ENCODE measurements at places on chromosomes 2 and 18.

GRCh38 chr18:77366720-77367641 is 117.3 kb downstream of the GALR1 start:
- no peak for DNase-seq

DNA sequence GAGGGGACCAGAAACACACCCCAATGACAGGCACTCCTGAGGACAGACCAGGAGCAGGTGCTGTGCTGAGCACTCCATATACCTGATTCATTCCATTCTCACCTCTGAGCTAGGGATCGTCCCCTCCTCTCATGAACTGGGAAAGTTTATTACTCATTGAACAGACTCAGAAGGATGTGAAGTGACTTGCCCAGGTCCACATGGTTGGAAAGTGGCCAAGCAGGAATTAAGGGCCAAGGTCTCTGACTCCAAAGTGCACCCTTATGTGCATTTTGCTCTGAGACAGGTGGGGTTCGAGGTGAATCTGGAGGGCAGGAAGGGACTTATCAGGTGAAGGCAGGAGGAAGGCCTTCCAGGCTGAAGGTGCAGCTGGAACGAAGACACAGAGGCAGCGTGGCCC is 25.1 kb upstream of the PLB1 start:
- no peak for DNase-seq

DNA sequence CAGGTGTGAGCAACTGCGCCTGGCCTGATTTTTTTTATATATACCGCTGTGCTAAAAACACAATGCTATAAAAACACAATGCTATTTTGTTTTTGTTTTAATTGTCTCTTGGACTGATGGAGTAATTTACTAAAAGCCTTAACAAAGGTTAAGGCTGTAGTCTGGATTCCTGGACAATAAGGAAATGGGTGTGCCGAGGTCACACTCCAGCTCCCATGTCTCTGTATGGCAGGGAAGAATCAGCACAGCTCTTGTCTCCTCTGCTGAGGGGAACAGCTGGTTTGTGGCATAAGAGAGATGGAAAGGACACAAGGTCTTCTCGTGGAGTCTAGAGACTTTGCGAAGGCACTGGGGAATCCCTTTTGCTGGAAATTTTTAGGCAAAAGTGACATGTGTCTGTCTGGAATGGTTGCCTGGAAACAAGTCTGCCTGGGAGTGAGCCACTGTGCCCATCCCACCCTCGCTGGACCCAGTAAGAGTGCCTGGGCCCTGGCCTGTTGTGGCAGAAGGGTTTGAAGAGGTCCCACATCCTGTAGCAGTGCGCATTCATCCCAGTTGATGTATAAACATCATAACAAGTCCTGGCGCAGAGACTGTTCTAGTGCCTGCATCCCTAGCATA is 73.1 kb downstream of the MAPK4 start:
- no peak for DNase-seq

DNA sequence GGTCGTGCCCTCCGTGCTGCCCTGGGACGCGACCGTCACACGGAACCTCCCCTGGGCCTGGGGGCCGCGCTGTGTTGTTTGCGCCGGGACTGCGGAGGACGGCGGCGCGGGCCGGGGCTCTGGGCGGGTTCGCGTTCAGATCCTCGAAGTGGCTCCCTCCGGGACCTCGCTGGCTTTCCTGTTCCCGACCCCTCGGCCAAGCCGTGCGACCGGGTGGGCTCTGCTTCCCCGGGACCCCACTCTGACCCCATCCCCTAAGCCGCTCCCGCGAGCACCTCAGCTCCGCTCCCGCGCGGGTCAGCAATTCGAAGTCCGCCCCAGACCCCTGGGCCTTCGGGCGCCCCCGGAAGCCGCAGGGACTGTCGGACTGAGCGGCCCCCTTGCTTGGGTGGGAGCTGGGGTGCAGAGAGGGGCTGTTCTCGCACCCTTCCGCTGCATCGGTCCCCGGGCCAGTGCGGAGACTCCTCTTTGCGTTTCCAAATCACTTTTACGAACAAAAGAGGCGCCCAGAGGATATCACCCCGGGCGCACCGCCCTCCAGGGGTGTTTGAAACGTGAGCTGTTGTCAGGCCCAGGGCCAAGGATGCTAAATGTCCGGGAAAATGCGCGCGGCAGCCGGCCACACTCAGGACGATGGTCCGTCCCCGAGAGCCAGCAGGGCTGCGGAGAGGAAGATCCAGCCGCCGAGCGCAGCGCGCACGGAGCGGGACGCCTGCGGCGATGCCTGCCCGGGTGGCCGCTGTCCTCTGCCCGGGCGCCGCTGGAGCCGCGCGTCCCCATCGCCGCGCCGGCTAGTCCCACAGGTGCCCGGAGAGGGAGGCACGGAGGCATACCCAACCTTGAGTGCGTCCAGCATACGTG is 73.5 kb downstream of the ZCCHC2 start:
- DNase-seq = no peak

GRCh38 chr2:21361384-21361783 is 237.6 kb downstream of the TDRD15 start:
- no peak for DNase-seq

DNA sequence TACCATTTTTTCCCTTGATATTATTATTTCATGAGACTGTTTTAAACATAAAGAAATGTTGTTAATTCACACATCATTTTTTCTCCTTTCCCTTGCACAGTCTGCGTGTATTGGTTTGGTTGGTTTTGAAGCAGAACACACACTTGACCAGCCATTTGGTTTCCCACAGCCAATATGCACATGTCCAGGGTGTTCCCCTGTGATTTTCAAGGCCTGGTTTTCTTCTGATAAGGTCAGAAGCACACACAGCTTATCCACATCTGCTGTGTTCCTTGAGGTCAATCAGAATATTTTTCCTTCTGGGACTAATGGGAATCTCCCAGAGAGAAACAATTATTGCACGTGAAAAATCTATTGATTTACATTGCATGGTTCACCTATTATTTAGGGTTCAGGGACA is 103.2 kb upstream of the EFEMP1 start:
- no peak for DNase-seq

DNA sequence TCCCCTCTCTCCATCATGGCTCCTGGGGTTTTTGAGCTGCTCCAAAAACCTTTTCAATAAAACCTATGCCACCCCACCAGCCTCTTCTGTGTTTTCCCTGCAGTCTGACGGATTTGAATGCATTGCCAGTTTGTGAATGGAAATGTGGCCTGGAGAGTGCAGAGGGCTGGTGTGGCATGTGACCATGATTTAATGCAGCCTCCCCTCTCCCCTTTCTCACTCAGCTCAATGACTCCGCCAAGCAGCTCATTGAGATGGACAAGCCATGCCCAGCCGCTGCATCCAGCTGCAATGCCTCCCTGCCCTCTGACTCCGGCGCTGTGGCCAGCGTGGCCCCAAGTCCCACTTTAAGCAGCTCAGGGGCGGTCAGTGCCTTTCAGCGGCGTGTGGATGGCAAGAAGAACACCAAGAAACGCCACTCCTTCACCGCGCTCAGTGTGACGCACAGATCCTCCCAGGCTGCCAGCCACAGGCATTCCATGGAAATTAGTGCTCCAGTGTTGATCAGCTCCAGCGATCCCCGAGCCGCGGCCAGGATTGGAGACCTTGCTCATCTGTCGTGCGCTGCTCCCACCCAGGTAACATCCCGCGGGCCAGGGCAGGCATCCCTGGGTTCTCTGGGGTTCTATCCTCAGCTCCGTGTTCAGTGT is 215.3 kb downstream of the SEPTIN10 start:
- no peak for DNase-seq

DNA sequence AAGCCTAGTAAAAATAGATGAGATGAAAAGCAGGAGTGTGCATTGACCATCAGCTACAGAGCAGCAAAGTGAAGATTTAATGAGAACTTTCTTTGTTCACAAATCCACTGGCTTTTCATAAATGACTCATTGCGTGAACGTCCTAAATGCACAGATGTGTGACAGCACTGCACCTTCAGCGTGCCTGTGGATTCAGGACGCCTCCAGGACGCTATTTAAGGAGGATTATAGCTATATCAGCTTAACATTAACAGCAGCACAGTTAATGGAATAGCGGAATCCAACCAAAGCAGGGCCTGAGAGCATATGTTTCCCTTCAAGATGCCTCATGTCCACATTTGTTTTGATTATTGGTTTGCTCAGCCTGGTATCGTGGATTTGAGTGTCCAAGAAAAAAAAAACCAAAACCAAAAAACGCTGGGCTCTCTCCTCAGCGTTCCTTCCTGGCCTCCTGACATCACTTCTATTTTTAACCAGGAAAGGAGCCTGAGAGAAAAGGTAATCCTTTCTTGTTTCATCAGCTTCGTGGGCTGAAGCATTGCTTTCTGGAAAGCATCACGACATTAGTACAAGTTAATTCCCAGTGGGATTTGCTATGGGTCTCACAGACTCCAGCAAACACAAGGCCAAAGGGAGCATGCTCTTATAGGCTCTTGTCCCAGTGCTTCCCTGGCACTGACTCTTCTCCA is 447.0 kb upstream of the SMIM21 start:
- no peak for DNase-seq

DNA sequence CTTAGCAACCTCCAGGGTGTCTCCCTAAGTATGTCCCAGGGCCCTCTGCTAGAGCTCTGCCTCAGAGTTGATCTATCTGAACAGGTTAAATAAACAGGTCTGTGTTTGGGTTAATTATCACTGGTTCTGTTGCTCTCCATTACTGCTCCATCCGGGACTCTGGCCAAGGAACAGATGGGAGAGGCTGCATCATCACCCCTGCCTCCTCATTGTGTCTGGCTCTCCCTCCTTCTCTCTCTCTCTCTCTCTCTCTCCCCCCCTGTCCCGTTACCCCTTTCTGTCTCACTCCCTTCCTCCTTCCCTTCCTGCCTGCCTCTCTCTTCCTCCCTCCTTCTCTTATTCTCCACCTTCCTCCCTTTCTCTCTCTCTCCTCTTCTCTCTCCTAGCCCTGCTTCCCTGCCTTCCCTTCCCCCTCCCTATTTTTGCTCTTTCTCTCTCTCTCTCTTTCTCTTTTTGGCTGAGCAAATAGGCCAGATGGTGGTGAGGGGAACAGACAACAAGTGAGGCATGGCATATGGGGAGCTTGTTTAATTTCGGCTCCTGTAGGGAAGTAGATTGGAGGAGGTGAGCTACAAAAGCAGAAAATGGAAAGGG is 62.1 kb downstream of the SETBP1 start:
- no peak for DNase-seq

GRCh38 chr2:207235621-207236020 is 69.9 kb upstream of the KLF7 start:
- no peak for DNase-seq

DNA sequence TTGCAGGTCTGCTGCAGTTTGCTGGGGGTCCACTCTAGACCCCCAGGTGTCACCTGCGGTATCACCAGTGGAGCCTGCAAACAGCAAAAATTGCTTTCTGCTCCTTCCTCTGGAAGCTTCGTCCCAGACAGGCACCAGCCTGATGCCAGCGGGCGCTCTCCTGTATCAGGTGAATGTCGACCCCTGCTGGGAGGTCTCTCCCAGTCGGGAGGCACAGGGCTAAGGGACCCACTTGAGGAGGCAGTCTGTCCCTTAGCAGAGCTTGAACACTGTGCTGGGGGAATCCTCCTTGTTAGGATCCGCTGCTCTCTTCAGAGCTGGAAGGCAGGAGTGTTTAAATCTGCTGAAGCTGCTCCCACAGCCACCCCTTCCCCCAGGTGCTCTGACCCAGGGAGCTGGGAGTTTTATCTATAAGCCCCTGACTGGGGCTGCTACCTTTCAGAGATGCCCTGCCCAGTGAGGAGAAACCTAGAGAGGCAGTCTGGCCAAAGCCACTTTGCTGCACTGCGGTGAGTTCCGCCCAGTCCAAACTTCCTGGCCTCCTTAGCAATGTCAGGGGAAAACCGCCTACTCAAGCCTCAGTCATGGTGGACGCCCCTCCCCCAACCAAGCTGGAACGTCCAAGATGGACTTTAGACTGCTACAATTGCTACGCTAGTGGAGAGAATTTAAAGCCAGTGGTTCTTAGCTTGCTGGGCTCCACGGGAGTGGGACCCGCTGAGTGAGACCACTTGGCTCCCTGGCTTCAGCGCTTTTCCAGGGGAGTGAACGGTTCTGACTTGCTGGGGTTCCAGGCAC is 652.5 kb downstream of the KCNJ3 start:
- DNase-seq = no peak

- DNase-seq = no peak
These were observed 888.4 kb downstream of the TSN start for GRCh38 chr2:122643725-122644329.

DNA sequence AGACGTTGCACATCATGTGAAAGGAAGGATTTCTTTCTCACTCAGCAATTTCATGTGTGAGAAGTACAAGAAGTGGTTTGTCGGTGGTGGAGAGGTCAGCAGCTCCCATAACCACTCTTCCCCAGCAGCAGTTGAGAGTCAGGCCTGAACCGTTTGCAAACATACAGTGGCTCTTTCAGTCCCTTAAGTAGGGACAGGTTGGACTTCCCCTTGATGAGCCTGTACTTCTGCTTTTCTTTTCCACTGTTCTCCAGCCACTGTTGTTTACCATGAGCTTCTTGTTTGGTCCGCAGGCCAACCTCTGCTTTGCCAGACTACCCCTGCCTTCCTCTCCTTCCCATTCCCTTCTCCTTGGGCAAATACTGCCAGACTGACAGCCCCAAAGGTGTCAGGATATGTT is 391.3 kb upstream of the CELF4 start:
- no peak for DNase-seq

DNA sequence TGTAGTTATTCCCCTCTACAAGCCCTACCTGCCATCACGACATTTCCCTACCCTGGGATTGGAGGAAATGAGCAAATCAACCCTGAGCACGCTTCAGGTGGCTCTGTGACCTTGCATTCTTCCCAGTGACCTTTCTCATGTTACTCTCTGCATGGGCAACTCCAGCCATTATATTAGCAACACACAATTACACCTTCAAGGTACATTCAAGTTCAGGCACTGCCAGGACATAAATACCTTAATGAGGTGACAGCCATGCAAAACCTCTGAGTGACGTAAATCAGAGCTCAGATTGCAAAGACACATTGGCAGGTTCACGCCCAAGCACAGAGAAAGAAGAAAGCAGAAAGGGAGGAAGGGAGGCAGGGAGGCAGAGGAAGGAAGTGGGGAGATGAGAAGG is 68.7 kb upstream of the ALK start:
- DNase-seq = no peak

- no peak for DNase-seq
These were observed 451.7 kb upstream of the SMIM21 start for GRCh38 chr18:75879196-75879595.

DNA sequence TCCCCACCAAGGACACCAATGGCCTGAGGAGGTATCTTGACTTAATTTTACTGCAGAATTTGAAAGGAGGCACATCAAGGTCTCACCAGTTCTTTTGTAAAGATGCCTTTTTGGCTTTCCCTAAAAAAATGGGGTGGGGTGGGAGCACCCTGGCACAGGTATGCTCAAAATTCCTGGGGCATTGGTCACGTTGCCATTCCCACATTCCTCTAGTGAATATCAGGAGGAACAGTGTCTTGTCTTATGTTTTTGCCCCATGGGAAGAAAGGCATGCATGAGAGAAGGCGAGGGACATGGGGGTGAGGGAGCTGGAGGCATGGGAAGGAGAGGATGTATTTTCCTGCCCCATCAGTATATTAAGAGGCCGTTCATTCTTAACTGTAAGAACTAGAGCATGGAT is 275.3 kb downstream of the CMPK2 start:
- DNase-seq = no peak

- no peak for DNase-seq
These were observed 17.2 kb upstream of the ATG16L1 start for GRCh38 chr2:233234264-233234663.
